AG09319 (cell line): ENCODE measurements at places on chromosomes 3 and 15.

DNA sequence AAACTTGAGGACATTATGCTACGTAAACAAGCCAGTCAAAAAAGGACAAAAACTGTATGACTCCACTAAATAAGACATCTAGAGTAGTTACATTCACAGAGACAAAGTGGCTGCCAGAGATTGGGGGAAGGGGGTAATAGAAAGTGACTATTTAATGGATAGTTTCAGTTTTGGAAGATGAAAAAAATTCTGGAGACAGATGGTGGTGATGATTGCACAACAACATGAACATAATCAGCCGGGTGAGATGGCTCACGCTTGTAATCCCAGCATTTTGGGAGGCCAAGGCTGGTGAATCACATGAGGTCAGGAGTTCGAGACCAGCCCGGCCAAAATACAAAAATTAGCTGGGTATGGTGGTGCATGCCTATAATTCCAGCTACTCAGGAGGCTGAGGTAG lies 40.6 kb downstream of the DPP8 start:
- peak; percentile 63 for DNase-seq

DNA sequence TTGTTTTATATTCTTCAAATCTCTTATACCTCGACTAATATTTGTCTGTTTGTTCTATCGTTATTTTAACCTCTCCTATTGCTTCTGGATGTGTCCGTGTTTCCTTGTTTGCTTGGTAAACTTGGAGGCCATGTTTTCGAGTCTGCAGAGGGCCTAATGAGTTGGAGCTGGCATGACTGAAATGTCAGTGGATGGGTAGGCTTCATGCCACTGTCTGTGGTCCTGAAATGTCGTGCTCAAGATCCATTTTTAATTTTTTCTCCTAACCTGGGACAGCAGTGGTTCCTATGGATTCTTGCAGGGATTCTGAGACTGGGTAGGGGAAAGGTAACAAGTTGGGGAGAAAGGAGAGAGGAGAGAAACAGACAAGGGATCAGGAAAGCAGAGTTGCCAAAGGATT lies 18.8 kb upstream of the GASK1A start:
- DNase-seq, result no peak

DNA sequence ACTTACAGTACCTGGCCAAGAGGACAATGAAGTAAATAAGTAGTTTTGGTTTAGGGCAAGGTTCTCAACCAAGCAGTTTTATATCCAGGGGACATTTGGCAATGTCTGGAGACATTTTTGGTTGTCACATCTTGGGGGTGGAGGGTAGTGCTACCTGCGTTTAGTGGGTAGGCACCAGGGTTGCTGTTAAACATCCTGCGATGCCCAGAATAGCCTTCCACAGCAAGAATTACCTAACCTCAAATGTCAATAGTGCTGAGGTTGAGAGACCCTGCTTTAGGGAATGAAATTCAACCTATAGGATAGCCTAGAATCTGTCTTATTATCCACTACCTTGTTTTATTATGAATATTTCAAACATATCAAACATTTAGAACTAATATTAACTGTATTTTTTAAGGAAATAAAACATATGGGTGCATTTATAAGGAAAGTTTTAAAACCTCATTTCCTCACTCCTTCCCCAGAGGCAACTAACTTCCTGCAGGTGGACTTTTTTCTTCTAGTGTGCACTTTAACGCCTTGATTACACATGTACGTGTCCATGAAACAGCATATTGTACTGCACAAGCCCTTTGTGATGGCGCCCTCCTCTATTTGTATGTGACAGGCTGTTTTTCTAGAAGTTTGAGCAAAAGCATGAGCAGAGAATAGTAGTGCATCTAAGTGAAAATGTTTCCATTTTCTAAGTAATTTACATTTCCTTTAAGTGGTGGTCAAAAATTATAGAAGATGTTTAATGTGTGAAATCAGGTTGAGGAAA lies 57.1 kb downstream of the TRAK1 start:
- DNase-seq, result no peak

DNA sequence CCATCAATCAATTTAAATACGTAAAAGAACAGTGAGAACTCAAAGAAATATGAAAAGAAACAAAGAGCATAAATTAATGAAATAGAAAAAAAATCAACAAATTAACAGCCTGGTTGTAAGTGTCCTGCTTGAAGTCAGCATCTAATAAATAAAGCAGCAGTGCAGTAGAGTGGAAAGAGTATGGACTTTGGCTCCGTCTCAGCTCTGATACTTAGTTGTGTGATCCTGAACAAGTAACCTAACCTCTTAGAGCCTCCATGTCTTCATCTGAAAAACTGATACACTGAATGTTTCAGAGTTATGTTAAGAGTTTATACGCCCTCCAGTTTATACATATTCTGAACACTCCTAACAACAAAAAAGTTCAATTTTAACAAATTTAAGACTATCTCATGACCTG lies 44.6 kb downstream of the TFDP2 start:
- DNase-seq, result no peak

GRCh38 chr3:82080261-82080660 lies 318.8 kb upstream of the GBE1 start:
- no peak for DNase-seq

GRCh38 chr15:83166218-83166617 lies 41.4 kb downstream of the HDGFL3 start:
- DNase-seq, result no peak

DNA sequence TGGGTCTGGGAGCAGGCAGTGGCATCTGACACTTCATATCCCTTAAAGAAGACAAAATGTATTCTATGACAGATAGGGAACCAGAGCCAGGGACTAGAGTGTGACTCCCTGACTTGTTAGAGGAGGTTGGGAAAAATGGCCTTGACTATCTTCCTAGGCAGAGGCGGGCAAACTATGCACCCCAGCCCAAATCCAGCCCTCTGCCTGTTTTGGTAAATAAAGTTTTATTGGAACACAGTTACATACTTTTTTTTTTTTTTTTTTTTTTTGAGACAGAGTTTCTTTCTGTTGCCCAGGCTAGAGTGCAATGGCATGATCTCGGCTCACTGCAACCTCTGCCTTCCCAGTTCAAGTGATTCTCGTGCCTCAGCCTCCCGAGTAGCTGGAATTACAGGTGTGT lies 47.3 kb downstream of the QTRT2 start:
- DNase-seq, result no peak

DNA sequence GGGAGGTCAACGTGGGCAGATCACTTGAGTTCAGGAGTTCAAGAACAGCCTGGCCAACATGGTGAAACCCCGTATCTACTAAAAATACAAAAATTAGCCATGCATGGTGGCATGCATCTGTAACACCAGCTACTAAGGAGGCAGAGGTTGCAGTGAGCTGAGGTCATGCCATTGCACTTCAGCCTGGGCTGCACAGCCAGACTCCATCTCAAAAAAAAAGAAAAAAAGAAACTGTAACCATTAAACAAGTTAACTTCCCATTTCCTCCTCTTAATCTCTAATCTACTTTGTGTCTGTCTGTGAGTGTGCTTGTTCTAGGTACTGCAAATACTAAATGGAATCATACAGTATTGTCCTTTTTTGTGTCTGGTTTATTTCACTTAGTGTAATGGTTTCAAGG lies 2.7 kb downstream of the RBM6 start:
- no peak for DNase-seq

DNA sequence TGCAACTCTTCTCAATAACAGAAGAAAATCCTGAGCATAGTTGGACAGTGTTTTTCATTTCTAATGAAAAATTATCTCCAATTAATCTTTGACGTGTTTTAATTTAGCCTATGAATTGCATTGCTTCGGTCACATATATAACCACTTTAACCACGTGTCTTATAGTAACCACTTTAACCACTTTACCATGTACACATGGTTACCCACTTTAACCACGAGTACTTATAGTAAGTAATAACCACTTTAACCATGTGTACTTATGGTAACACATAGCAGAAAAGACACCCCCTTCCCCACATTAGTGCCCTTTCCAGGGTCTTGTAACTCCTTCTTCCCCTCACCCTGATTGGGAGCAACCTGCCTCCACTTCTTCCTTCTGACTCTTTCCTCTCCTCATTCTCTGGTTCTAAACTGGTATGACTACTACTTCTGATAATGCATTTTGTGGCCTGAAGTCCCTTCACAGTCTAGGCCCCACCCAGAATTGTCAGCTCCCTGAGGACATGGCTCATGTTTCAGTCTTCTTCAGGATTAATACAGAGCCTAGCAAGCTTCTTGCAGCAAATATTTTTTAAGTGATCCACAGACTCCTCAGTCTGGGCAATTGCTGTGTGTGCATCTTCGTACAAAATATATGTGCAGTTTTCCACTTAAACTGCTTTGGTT lies 25.0 kb downstream of the SLC7A14 start:
- DNase-seq, result no peak
